NCI-H1930 (cell line): ENCODE measurements at places on chromosomes 3 and 15.

DNA sequence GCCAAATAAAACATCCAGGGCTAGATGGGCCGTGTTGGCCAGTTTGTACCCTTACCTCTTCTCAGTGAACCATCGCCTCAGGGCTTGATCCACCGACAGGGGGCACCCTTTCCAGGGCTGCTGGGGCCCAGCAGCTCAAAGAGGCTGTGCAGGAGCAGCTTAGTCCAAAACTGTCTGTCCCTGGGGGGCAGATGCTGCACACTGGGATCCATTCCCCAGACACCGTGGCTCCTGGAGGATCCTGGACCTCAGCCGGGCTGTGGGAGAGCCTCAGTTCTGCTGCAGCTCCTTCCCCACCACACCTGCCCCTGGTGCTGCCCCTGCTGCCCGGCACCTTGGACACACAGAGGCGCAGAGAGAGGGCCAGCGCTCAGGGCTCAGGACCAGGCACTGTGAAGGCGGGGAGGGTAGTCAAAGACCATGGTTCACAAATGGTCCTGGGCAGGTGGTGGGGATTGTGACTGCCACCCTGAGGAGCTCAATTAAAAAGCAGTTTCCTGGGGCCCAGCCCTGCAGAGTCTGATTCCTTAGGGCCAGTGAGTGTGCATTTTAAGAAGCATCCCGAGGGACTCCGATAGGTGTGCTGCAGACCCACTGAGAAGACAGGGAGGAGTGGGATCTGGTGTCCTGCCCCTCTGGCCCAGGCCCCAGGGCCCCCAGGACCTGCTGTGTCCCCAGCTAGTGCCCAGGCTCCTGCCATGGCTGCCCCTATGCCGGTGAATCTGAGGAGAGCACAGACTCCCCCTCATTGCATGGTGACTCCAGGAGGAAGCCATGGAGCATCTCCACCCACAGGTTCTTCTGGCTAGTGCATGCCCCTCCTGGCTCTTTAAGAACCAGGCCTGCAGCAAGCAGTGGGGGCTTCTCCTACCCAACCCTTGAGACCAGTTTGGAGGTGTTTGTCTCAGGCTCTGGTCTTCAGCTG is 86.5 kb upstream of the PRR20G start:
- no peak for DNase-seq

DNA sequence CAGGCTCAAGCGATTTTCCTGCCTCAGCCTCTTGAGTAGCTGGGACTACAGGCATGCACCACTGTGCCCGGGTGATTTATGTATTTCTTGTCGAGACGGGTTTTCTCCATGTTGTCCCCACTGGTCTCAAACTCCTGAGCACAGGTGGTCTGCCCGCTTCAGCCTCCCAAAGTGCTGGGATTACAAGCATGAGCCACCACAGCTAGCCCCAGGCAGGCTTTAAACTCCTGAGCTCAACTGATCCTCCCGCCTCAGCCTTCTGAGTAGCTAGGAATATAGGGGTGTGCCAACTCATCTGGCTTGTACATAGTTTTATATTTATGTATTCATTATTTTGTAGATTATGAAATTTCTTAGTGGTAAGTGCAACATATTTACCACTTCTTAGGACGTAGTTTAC is 198.8 kb upstream of the MCTP2 start:
- DNase-seq = no peak

DNA sequence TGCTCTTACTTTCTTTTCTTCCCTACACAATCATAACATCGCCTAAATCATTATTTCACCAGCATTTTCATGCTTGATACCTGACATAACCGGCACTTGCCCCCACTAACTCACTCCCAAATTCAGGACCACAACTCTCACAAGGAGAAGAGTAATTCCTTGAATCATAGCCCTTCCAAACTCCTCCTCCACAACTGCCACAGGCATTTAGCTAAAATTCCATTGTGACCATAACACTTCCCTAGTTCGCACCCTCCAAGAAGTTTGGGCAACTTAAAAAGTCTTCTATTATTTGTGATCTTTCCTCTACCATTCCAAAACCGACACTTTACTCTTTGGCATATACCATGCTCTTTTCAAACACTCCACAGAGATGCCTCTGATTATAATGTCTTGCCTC is 59.4 kb upstream of the XRN1 start:
- no peak for DNase-seq

DNA sequence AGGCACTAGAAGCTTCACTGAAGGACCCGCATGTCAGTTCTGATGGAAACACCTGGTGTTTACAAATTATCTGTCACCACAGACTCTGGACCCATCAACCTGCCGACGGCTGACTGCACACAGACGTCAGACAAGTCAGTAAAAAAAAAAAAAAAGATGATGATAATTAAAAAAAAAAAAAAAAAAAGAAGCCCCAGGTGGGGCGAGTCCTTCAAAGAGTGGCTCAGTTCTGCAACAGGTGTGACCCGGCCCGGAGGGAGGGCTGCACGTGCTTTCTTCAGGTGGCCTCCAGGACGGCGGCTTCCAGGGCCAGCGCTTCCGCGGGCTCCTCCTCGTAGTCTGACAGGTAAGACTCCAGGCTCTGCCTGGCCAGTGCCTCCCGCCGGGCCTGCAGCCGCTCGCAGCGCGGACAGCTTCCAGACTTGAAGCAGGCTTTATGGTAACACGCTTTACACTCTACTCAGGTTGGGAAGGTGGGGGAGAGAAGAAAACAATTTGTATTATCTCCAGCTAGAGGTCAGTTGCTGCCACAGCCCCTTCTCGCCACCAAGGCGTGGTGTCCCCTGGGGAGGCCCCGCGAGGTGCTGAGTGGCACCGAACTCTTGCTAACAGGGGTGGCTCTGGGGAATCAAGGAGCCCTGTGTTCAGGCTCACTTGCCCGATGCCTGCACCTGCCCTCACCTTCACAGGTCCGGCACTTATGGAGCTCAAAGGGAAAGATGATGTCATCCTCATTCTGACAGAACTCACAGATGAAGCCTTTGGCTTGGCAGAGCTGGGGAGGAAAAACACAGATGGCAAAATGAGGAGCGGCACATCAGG is 61.8 kb downstream of the RUBCN start:
- DNase-seq = no peak

- DNase-seq = no peak
These were observed 49.7 kb downstream of the XXYLT1 start for GRCh38 chr3:195221015-195221853.

DNA sequence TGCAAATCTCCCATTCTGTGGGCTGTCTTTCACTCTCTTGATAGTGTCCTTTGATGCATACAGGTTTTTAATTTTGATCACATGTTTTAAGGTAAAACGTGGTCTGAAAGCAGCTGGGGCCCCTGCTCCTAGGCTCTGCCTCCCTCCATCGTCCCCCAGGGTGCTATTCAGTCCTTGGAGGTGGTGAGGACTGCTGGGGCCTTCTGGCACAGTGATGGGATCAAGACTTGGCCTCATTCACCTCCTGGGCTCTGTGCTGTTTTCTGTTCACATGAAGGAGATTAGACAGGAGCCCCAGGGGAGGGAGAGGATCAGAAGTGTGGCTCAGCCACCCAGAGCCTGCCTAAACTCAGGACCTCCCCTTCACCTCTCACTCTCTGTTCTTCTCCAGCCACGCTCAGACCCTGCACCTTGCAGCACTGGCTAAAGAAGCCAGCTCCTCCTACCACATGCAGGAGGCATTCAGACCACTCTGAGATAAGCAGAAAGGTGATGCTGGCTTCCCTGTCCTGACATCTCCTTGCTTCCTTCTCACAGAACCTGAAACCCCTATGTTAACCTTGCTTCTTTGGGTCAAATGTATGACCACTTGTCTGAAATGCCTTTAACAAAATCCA is 43.9 kb downstream of the PAQR5 start:
- DNase-seq = no peak

DNA sequence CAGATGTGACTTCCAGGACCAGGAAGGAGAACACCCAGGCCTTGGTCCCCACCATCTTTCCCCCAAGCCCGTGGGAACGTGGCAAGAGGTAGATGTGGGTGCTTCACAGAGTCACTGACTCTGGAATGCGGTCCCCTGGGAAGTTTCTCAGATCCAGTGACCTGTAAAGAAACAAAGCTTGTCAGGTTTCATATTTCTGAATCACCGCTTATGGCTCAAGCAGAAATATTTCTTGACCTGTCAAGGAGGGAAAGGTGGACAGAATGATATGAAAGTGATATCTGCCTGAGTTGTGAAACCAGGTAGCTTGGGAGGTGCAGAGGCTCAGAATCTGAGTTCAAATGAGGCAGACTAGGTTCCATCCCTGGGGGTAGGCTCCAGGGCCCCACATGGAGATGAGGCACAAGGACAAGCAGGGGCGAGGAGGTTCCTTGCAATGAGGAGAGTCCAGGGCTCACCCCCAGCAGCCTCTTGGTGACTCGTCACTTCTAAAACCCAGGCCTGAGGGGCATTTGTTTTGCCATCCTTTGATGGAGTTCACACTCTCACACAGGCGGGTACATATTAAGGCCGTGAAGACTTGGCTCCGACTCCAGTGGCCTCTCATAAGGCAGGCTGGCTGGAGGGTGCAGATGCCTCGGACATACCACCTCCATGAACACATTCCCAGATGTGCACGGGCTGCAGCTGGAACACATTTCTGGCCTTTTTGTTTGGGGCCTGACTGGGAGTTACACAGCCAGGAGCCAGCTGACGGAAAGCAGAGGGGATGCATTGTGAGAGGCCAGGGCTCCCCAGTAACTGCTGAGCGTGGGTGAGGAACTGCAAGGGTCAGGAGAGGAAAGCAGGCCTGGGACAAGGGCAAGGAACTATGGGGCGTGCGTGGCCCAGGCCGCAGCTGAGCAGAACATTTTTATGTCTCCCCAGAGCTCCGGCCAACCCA is 1.3 kb downstream of the CILP start:
- no peak for DNase-seq

DNA sequence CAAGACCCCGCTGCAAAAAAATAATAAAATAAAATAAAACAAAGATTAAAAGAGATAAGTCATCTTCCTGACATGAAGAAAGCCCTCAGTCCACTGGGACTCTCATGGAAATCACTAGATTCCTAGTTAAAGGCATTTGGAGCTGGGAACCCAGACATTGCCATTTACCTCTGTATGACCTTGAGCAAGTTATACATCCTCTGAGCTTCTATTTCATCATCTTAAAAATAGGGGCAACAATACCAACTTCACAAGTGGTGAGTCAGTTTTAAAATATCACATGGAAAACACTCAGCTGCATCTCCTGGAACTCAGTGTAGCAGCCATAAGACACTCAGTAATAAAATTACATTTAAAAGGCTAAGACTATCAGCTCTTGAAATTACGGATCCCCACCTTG is 334.8 kb downstream of the ERC2 start:
- no peak for DNase-seq

DNA sequence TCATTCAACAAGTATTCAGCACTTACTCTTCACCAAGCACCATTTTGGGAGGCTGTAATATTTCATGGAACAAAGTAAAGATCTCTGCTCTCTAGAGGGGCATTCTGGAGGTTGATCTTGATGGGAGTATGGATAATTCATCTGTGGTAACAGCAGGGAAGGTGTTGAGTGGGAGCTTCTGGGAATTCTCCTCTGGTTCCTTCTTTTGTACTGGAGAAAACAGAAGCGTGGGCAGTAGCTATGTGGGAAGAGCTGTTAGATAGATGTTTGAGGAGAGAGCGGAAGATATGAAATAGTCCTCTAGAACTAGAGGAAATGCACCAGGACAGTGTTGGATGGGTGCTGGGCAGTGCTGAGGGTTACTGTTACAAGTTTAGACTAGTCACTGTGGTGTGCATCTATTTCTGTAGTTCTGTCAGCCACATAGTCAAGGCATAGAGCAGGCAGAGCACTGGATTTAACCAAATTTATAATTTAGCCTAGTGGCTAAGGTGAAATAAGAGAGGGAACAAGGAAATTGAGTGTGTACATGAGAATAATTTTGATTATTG is 9.6 kb downstream of the NMD3 start:
- no peak for DNase-seq

- no peak for DNase-seq
These were observed 114.2 kb upstream of the TJP1 start for GRCh38 chr15:29936353-29937049.

GRCh38 chr3:103699228-103699627 is 1264.4 kb downstream of the ZPLD1 start:
- no peak for DNase-seq

- DNase-seq = no peak
These were observed 15.0 kb downstream of the SCG5 start for GRCh38 chr15:32656496-32656895.

- DNase-seq = no peak
These were observed 34.9 kb downstream of the SIN3A start for GRCh38 chr15:75416584-75416983.

DNA sequence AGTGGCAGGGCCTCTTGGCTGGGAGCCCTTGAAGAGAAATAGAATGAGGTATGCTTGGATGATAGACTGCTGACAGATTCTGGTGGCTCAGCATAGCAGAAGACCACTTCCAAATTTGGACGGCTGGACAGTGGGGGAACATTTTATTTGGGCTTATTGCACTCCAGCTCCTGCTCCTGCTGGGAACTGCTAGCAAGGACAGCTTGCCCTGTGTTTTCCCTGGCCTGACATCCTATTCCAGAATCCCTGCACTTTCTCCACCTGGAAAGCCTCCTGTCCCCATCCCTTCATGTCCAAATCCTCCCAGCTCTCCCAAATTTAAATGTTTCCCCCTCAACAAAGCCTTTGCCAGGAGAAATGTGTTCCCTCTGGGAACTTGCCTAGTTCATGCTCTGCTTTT is 9.8 kb upstream of the COLQ start:
- DNase-seq = no peak
